ENCODE measurements at places on chromosomes 5 and 9. TPM values are rescaled to one million over a fixed set of nuclear protein-coding genes. Genes with fewer than 3 reads are reported as not detected.

- no peak for DNase-seq
Measured at GRCh38 chr5:76692651-76693050, 23.3 kb upstream of the F2R start.

GRCh38 chr5:133319905-133320520 is 268.2 kb downstream of the HSPA4 start:
- DNase-seq = no peak

DNA sequence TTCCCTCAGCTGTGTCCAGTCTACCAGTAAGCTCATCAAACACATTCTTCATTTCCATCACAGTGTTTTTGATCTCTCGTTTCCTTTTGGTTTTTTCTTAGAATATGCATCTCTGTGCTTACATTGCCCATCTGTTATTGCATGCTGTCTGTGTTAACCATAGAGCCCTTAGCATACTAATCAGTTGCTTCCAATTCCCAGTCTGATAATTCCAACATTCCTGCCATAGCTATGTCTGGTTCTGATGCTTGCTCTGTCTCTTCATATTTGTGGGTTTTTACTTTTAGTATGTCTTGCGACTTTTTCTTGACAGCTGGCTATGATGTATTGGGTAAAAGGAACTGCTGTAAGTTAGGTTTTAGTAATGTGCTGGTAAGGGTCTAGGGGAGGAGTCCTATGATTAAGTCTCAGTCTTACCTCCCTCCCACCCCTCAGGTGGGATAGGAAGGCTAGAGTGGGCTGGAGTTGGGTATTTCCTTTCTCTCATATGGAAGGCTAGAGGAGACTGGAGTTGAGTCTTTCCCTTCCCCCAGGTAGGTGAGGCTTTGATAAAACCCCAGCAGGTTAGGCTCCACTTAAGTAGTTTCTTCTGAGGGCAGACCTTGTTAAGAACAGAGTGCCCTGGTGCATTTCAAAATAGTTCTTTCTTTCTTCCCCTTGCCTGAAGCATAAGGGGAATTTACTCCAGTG is 99.1 kb upstream of the RASGRF2 start:
- no peak for DNase-seq

- DNase-seq = no peak
Measured at GRCh38 chr5:53130266-53130665, 20.7 kb upstream of the MOCS2 start.

- DNase-seq = no peak
Measured at GRCh38 chr5:176774216-176775171, 35.9 kb upstream of the UNC5A start.

DNA sequence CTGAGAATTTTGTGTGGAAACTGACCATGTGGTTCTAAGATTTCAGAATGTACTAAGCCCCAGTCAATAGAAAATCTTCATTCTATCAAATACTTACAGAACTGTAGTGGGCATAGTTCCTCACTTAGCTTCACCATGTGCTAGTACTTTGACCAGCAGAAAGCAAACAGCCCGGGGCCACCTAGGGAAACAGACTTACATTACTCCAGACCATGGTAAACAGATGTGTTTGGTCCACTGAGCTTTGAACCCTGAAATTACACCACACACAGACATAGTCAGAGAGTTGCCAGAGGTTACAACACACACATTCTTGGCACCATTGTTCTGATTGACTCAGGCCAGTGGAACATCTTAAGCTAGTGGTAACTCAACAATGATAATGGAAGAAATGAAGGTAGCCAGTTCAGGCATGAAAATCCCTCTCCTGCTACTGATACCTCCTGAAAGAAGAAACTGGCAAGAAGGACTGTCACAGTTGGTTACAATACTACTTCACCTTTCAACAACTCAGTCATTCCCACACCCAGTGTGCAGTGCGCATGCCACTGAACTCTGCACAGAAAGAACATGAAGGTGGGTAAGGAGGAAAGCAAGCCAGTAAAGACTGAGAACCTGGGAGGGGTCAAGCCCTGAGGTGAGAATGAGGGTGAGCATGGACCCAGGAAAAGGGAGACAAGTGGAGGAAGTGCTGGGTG is 18.7 kb upstream of the LECT2 start:
- DNase-seq = peak; percentile 99

- peak; percentile 45 for DNase-seq
Measured at GRCh38 chr9:123121457-123121856, 88.0 kb downstream of the GPR21 start.

DNA sequence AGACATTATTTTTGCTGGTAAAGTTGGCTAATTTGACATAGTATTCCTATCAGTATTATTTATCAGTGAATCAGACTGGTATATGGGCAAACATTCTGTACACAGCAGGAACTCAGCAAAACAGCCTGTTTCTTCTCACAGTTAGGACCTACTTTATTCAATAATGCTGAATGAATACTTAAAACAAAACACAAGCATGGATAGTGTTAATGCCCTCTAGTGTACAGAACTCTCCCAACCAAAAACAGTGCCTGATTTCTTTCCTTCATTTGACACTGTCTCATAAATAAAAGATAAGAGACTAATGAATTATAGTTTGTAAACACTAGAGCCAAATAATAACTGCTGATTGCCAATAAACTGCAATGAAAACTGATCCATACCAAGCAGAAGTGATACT is 1113.3 kb downstream of the PTPRD start:
- DNase-seq = no peak

DNA sequence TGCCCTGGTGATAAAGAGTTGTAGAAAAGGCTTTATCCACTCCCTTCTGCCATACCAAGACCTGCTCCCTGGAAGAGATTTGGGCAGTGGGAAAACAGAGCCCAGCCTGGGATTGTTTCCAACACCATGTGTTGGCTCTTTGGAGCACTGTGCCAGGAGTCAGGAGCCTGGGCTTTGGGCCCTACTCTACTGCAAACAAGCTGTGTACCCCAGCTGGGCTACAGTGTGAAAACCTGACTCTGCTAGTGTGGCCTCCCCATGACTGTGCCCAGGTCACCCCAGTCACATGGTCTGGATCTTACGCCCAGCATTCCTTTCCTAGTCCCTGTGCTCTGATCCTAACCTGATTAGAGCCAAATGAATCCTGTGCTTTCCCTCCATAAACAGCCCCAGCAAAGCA is 39.3 kb upstream of the SHB start:
- DNase-seq = no peak

- no peak for DNase-seq
Measured at GRCh38 chr9:97599314-97599846, 33.8 kb downstream of the TSTD2 start.

GRCh38 chr9:24095246-24095645 is 269.2 kb upstream of the ELAVL2 start:
- DNase-seq = no peak

- no peak for DNase-seq
Measured at GRCh38 chr9:77834898-77835488, 186.9 kb upstream of the GNA14 start.

DNA sequence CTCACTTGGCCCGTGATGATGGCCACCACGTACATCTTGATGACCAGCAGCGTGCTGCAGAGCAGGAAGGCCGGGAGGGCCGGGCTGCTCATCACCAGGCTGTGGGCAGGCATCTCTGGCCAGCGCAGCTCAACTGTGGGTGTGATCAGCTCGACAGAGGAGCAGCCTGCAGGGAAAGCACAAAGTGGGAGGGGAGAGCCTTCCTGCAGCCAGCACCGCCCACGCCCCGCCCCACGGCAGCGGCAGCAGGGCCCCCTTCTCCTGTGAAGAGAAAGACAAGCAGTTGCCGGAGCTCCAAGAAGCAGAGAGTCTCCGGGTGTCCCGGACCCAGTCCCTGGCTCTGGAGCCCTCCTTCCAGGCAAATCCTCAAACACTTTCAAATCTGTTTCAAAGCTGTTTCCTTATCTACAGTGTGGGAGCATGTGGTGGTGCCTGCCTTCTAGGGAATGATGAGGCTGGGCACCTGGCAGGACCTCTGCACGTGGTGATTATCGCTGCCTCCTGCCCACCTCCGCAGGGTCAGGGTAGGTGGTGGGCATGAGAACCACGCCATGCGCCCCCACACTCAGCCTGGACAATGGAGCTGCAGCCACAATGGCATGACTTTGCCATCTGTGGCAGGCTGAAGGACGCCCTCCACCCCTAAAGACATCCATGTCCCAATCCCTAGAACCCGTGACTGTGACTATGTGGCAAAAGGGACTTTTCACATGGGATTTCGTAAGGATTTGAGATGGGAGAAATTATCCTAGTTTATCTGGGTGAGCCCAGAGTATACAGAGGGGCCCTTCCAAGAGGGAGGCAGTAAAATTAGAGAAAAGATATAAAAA is at the start of gene PTGES:
TSS of gene PTGES (minus strand) at position 143 of the 830 bp plus-strand sequence. CDS start at position 113, 30 bp downstream.
- DNase-seq = no peak

DNA sequence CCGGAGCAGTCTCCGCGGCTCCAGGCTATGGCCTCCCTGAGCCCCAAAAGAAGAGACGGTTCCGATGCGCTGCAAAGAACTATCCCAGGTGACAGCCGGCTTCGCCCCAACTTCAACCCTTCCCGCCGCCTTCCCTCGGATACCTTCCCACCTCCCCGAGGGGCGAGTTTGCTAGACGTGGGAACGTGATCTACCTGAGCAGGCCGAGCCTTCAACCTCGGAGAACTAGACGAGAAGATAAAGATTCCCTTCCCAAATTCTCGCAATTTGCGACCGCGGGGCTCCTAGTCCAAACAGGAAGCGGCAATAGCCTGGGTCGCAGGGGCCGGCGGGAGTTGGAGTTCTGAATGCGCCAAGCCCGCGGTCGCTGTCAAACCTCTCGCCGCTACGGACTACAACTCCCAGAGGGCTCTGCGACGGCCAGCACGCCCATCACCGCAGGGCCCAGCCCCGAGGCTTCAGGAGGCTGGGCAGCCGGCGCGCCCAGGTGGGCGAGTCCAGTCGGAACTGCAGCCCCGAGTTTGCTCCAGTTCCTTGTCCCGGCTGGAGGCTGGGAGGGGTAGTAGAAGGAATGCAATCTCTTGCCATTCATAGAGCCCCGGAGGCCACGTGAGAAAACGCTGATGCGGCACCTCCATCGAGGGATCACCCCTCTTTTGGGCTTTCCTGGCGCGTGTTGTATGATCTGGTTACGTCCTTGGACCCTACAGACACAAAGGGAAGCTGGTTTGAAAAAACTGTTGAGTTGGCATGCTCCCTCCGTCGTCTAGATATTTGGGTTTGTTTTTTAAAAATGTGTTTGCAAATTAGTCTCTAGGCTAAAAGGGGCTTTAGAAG is at the start of gene SLC38A9:
TSS of gene SLC38A9 (minus strand) at position 302 of the 837 bp plus-strand sequence. CDS start 14,366 bp downstream, outside the sequence.
- DNase-seq = peak; percentile 91

SEMA5A gene
- polyA plus RNA-seq = 0.01 TPM

CD74 gene
- polyA plus RNA-seq = 34.1 TPM

CD72 gene
- 1.1 TPM for polyA plus RNA-seq

FAM221B gene
- polyA plus RNA-seq = not detected

ICE1 gene
- 9.1 TPM for polyA plus RNA-seq

CWC27 gene
- polyA plus RNA-seq = 10.7 TPM

RFESD gene
- polyA plus RNA-seq = 1.1 TPM

All from HepG2 (cell line).